Suprapubic skin (tissue), 4 donors: ENCODE measurements at places on chromosomes 13 and 19. TPM values are rescaled to one million over a fixed set of nuclear protein-coding genes. Genes with fewer than 3 reads are reported as not detected.

Gene SEMA6B
- total RNA-seq: 5.4 TPM

Gene ZNF723
- total RNA-seq: not detected

Gene ZNF649
- total RNA-seq: 19.7 TPM

Gene IGFL2
- 15.8 TPM for total RNA-seq

Gene C1QTNF9B
- not detected for total RNA-seq

Gene FRY
- total RNA-seq: 22.5 TPM

Gene SLC10A2
- total RNA-seq: 0.13 TPM

Gene DOHH
- 16.3 TPM for total RNA-seq

Gene LGALS7
- total RNA-seq: 51.3 TPM

Gene PEG3
- 11.5 TPM for total RNA-seq

- H3K4me3 ChIP-seq: no peak overlapping the region
- H3K36me3 ChIP-seq: peaks cover 41% of the 10 kb centered on the region
- no peaks in the 10 kb centered on the region for H3K27me3 ChIP-seq
- H3K4me1 ChIP-seq: no peaks in the 10 kb centered on the region
- no peak for DNase-seq
- no peak overlapping the region for H3K27ac ChIP-seq
These were observed 36.1 kb downstream of the LSM14A start for GRCh38 chr19:34208291-34208884.

- no peak for DNase-seq
- no peaks in the 10 kb centered on the region for H3K4me1 ChIP-seq
- no peaks in the 10 kb centered on the region for H3K27me3 ChIP-seq
- H3K36me3 ChIP-seq: peaks cover 44% of the 10 kb centered on the region
These were observed 70.8 kb downstream of the LNX2 start for GRCh38 chr13:27549406-27549981.

- no peak for DNase-seq
- H3K4me1 ChIP-seq: no peaks in the 10 kb centered on the region
- no peak overlapping the region for H3K27ac ChIP-seq
- H3K4me3 ChIP-seq: no peak overlapping the region
- no peaks in the 10 kb centered on the region for H3K36me3 ChIP-seq
These were observed 17.0 kb downstream of the EFNA2 start for GRCh38 chr19:1302533-1303239.

- no peak overlapping the region for H3K27ac ChIP-seq
- no peaks in the 10 kb centered on the region for H3K36me3 ChIP-seq
- no peak for DNase-seq
- H3K27me3 ChIP-seq: no peaks in the 10 kb centered on the region
These were observed 64.6 kb upstream of the C1QTNF9 start for GRCh38 chr13:24244802-24245201.

GRCh38 chr19:4969772-4970531 lies 1.0 kb downstream of the KDM4B start:
- H3K27me3 ChIP-seq: no peaks in the 10 kb centered on the region
- H3K27ac ChIP-seq: peak overlapping the region; percentile 62
- peak overlapping the region; percentile 61 for H3K4me3 ChIP-seq
- no peaks in the 10 kb centered on the region for H3K36me3 ChIP-seq
- peaks cover 55% of the 10 kb centered on the region for H3K4me1 ChIP-seq

GRCh38 chr13:73195091-73195490 lies 136.3 kb downstream of the KLF5 start:
- H3K27ac ChIP-seq: no peak overlapping the region
- no peak for DNase-seq
- H3K27me3 ChIP-seq: no peaks in the 10 kb centered on the region
- H3K36me3 ChIP-seq: no peaks in the 10 kb centered on the region
- peaks cover 9% of the 10 kb centered on the region for H3K4me1 ChIP-seq
- H3K4me3 ChIP-seq: no peak overlapping the region

DNA sequence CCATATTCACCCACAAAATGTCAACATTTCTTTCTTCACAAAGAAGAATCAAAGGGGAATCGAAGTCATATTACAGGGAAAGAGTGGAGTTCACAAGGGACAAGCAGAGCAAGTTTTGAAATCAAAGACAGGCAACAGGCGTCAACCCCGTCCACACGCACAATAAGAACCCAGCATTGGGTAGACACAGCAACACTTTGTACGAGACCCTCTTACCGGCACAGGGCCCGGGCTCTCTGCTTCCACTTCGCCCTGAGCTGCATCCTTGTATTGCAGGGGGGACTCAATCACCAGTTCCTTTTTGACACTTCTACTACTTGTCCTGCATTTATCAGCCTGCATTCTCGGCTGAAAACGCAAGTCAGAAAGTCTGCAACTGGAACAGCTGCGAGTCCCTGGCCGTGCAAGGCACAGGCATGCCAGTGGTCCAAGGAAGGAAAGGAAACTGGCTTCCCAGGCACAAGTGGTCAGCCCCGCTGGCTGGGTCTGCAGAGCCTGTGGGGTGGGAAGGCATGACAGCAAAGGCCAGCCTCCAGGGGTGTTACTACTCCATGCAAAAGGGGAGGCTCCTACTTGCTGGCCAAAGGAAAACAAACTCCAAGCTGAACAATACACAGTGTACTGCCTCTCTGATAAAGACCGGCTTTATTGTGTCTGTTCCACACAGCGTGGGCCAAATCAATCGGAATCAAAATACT lies at the start of gene DOCK9:
TSS of gene DOCK9 (minus strand) at position 497 of the 698 bp plus-strand sequence. CDS start at position 342, 155 bp downstream.
- no peaks in the 10 kb centered on the region for H3K27me3 ChIP-seq
- peaks cover 43% of the 10 kb centered on the region for H3K4me1 ChIP-seq
- H3K36me3 ChIP-seq: no peaks in the 10 kb centered on the region
- H3K4me3 ChIP-seq: peak within 1 kb of the TSS; percentile 49

DNA sequence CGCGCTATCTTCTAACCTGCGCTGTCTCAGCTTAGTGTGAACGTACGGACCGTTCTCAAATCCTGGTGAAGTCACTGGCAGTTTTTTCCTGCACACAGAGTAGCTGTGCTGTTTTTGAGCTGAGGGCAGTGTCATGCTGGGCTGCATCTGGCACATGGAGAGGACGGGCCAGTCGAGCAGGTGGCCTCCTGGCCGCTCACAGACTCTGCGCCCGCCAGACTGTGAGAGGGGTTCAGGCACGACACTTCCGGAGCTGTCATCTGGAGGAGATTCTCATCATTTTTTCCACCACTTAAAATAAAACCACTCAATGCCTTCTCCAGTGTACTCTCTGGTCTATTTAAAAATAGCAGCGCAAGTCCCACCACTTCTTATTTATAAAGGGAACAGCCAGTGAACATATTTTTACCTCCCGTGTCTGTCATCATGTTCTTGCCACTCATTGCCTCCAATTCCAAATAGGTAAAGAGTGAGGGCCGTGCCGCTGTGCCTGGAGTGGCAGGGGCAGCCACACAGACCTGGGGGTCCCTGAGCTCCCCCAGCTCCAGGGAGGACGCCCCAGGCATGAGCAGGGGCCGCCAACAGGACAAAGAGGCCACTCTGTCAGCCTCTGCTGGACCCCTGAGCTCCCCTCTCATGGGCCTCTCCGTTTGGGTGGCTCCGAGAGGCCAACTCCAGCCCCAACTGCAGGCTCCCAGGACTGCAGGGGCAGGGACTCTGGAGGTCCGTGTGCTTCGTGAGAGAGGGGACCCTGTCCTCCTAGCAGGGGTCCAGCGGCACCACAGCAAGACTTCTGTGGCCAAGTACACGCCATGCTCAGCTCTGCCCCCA lies 36.9 kb upstream of the GRTP1 start:
- no peak overlapping the region for H3K4me3 ChIP-seq
- no peaks in the 10 kb centered on the region for H3K36me3 ChIP-seq
- peaks cover 10% of the 10 kb centered on the region for H3K4me1 ChIP-seq
- no peak overlapping the region for H3K27ac ChIP-seq
- peak; percentile 60 for DNase-seq

DNA sequence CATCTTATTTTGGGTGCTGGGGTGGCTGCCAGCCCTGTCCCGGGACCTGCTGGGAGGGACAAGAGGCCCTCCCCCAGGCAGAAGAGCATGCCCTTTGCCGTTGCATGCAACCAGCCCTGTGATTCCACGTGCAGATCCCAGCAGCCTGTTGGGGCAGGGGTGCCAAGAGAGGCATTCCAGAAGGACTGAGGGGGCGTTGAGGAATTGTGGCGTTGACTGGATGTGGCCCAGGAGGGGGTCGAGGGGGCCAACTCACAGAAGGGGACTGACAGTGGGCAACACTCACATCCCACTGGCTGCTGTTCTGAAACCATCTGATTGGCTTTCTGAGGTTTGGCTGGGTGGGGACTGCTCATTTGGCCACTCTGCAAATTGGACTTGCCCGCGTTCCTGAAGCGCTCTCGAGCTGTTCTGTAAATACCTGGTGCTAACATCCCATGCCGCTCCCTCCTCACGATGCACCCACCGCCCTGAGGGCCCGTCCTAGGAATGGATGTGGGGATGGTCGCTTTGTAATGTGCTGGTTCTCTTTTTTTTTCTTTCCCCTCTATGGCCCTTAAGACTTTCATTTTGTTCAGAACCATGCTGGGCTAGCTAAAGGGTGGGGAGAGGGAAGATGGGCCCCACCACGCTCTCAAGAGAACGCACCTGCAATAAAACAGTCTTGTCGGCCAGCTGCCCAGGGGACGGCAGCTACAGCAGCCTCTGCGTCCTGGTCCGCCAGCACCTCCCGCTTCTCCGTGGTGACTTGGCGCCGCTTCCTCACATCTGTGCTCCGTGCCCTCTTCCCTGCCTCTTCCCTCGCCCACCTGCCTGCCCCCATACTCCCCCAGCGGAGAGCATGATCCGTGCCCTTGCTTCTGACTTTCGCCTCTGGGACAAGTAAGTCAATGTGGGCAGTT lies 8.6 kb downstream of the CALM3 start:
- H3K4me1 ChIP-seq: peaks cover 45% of the 10 kb centered on the region
- no peak overlapping the region for H3K27ac ChIP-seq
- H3K4me3 ChIP-seq: no peak overlapping the region

DNA sequence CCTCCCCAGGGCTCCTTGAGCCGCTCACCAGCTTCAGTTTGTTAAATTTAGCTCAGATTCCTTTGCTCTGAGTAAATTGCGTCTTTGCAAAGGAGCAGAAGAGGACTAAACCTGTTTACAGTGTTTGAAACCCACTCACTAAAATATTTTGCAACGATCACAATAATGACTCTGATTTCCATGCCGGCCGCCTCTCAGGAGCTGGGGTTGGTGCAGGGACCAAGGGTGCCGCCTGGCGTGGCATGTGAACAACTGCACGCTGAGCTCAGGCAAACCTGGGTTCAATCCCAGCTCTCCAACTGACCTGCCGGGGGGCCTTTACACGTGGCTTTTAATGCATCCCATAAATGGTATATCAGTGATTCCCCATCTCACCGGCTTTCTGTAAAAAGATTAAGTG lies 68.7 kb upstream of the CACNA1A start:
- peaks cover 24% of the 10 kb centered on the region for H3K27me3 ChIP-seq
- no peaks in the 10 kb centered on the region for H3K4me1 ChIP-seq
- DNase-seq: no peak
- no peaks in the 10 kb centered on the region for H3K36me3 ChIP-seq

GRCh38 chr13:20451397-20451796 lies 74.3 kb downstream of the CRYL1 start:
- no peak overlapping the region for H3K27ac ChIP-seq
- DNase-seq: no peak
- H3K4me3 ChIP-seq: no peak overlapping the region
- H3K4me1 ChIP-seq: no peaks in the 10 kb centered on the region
- H3K27me3 ChIP-seq: no peaks in the 10 kb centered on the region

GRCh38 chr13:21987793-21988192 lies 316.9 kb downstream of the FGF9 start:
- no peak overlapping the region for H3K4me3 ChIP-seq
- no peak overlapping the region for H3K27ac ChIP-seq
- peaks cover 3% of the 10 kb centered on the region for H3K4me1 ChIP-seq
- H3K27me3 ChIP-seq: no peaks in the 10 kb centered on the region
- no peaks in the 10 kb centered on the region for H3K36me3 ChIP-seq

DNA sequence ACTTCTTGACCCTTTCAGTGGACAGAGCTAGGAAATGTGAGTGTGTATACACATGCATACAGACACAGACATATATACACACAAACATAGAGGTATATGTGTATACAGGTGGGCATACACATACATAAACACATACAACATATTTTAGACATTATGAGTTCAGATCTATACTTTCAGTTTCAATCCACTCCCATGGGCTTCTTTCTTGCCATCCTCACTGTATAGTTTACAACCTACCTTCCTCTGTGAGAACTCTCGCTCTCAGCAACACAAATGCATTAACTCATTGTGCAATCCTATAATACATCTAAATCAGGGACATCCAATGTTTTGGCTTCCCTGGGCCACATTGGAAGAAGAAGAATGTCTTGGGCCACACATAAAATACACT lies 21.2 kb upstream of the SCEL start:
- no peak for DNase-seq
- H3K27me3 ChIP-seq: no peaks in the 10 kb centered on the region

DNA sequence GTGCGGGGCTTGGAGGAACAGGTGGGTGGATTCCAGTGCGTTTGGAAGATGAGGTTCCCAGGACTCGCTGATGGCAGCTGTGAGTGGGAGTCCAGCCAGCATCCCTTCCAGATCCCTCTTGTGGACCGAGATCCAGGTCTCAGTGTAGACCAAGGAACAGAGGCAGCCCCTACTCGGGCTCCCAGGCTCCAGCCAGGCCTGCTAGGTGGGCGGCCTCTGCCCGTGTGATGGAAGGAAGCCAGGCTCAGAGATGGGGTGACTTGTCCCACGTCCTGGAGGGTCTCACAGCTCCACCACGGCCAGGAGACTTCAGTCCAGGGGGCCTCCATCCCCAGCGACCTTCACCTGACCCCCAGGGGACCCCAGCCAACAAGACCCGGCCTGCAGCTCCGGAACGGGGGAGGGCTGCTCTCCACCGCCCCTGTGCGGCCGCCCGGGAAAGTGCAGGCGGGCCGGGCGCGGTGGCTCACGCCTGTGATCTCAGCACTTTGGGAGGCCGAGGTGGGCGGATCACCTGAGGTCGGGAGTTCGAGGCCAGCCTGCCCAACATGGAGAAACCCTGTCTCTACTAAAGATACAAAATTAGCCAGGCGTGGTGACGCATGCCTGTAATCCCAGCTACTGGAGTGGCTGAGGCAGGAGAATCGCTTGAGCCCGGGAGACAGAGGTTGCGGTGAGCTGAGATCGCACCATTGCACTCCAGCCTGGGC lies 729 bp upstream of the MADCAM1 start:
- H3K36me3 ChIP-seq: no peaks in the 10 kb centered on the region
- no peak overlapping the region for H3K27ac ChIP-seq
- DNase-seq: no peak
- H3K4me3 ChIP-seq: no peak overlapping the region

GRCh38 chr13:113495494-113496210 lies 5.1 kb upstream of the DCUN1D2 start:
- peaks cover 50% of the 10 kb centered on the region for H3K36me3 ChIP-seq
- peaks cover 38% of the 10 kb centered on the region for H3K4me1 ChIP-seq
- H3K27ac ChIP-seq: no peak overlapping the region
- DNase-seq: no peak

- H3K27ac ChIP-seq: peak overlapping the region; percentile 82
- H3K4me3 ChIP-seq: peak overlapping the region; percentile 90
- H3K4me1 ChIP-seq: peaks cover 52% of the 10 kb centered on the region
- peak; percentile 80 for DNase-seq
- no peaks in the 10 kb centered on the region for H3K36me3 ChIP-seq
These were observed 924 bp downstream of the RGCC start for GRCh38 chr13:41458187-41458760.

DNA sequence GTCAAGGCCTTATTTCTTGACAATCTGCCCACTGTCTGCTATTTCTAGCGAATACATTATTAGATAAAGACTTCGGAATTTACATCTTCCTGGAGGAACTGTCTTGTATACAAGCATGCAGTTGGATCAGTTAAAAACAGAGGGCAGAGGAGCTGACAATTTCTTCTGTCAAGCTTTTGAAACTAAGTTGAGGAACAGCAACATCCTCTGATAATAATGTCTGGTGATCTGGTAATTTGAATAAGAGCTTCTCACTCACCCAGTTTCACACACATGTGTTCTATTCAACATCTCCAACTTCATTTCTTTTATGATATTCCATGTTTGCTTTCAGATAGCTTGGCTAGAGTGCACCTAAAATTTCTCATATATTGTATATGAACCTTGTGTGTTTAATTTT lies 50.2 kb downstream of the MTMR6 start:
- no peaks in the 10 kb centered on the region for H3K27me3 ChIP-seq
- DNase-seq: no peak
- H3K4me3 ChIP-seq: no peak overlapping the region
- H3K4me1 ChIP-seq: no peaks in the 10 kb centered on the region
